Glomerular endothelial cell (primary cell): ENCODE measurements at places on chromosomes 11 and 22. TPM values are rescaled to one million over a fixed set of nuclear protein-coding genes. Genes with fewer than 3 reads are reported as not detected.

Gene TCN2
- total RNA-seq = 40.1 and 47.5 TPM in 2 replicates

Gene SDF2L1
- total RNA-seq = 54.7 and 56.6 TPM in 2 replicates

Gene GRM5
- 0.05 and 0.47 TPM in 2 replicates for total RNA-seq

Gene MUC5AC
- total RNA-seq = not detected in 2 replicates

Gene WBP2NL
- total RNA-seq = 0.41 and 0.97 TPM in 2 replicates

Gene UBXN1
- 134 and 162 TPM in 2 replicates for total RNA-seq

Gene MMP12
- not detected in 2 replicates for total RNA-seq

Gene MCM5
- 33.6 and 37.1 TPM in 2 replicates for total RNA-seq

Gene AIP
- total RNA-seq = 43.2 and 51.9 TPM in 2 replicates

Gene OR10A2
- not detected in 2 replicates for total RNA-seq

Gene OR52A1
- total RNA-seq = not detected in 2 replicates

Gene MAPK1
- total RNA-seq = 71.1 and 81.8 TPM in 2 replicates

Gene TRIM64C
- not detected in 2 replicates for total RNA-seq

Gene CHCHD10
- 15.2 and 24.3 TPM in 2 replicates for total RNA-seq

Gene USH1C
- not detected in 2 replicates for total RNA-seq

Gene NXPE1
- total RNA-seq = not detected in 2 replicates
